Suprapubic skin (tissue), 4 donors: ENCODE measurements at places on chromosomes 3 and 15. TPM values are rescaled to one million over a fixed set of nuclear protein-coding genes. Genes with fewer than 3 reads are reported as not detected.

- H3K4me1 ChIP-seq = peaks cover 6% of the 10 kb centered on the region
- H3K36me3 ChIP-seq = peaks cover 47% of the 10 kb centered on the region
- H3K4me3 ChIP-seq = no peak overlapping the region
- no peak for DNase-seq
- no peaks in the 10 kb centered on the region for H3K27me3 ChIP-seq
Observed at GRCh38 chr3:57917601-57918000, 90.6 kb upstream of the FLNB start.

GRCh38 chr15:88849376-88850072, 45.8 kb downstream of the HAPLN3 start:
- DNase-seq = no peak
- no peak overlapping the region for H3K27ac ChIP-seq
- no peaks in the 10 kb centered on the region for H3K4me1 ChIP-seq
- no peaks in the 10 kb centered on the region for H3K36me3 ChIP-seq
- H3K4me3 ChIP-seq = no peak overlapping the region
- H3K27me3 ChIP-seq = peaks cover 21% of the 10 kb centered on the region

GRCh38 chr15:95304947-95305400, 1025.5 kb upstream of the NR2F2 start:
- no peaks in the 10 kb centered on the region for H3K27me3 ChIP-seq
- peak overlapping the region; percentile 82 for H3K27ac ChIP-seq
- no peak overlapping the region for H3K4me3 ChIP-seq
- no peak for DNase-seq

- H3K4me1 ChIP-seq = peaks cover 4% of the 10 kb centered on the region
- H3K4me3 ChIP-seq = no peak overlapping the region
- peaks cover 2% of the 10 kb centered on the region for H3K36me3 ChIP-seq
- DNase-seq = no peak
- no peak overlapping the region for H3K27ac ChIP-seq
Observed at GRCh38 chr3:48852151-48852550, 4.5 kb upstream of the PRKAR2A start.

GRCh38 chr3:79125313-79125984, 642.3 kb downstream of the ROBO1 start:
- H3K27me3 ChIP-seq = no peaks in the 10 kb centered on the region
- H3K4me1 ChIP-seq = no peaks in the 10 kb centered on the region
- no peak overlapping the region for H3K4me3 ChIP-seq
- no peaks in the 10 kb centered on the region for H3K36me3 ChIP-seq

DNA sequence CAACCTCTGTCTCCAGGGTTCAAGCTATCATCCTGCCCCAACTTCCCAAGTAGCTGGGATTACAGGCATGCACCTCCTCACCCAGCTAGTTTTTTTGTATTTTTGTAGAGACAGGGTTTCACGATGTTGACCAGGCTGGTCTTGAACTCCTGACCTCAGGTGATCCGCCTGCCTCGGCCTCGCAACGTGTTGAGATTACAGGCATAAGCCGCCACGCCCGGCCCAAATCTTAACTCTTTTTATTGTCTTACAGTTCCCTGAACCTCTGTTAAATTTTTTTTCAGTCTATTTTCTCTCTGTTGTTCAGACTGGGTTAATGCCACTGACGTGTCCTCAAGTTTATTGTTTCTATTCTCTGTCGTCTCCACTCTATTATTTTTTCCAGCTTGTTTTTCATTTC, 115.8 kb upstream of the UBE3A start:
- no peak for DNase-seq
- no peak overlapping the region for H3K4me3 ChIP-seq
- no peaks in the 10 kb centered on the region for H3K27me3 ChIP-seq
- no peaks in the 10 kb centered on the region for H3K36me3 ChIP-seq
- no peaks in the 10 kb centered on the region for H3K4me1 ChIP-seq
- no peak overlapping the region for H3K27ac ChIP-seq

The AHSG gene
- not detected for total RNA-seq

- no peaks in the 10 kb centered on the region for H3K27me3 ChIP-seq
- H3K27ac ChIP-seq = no peak overlapping the region
- H3K4me3 ChIP-seq = no peak overlapping the region
Observed at GRCh38 chr3:16860234-16860633, 24.5 kb upstream of the PLCL2 start.

DNA sequence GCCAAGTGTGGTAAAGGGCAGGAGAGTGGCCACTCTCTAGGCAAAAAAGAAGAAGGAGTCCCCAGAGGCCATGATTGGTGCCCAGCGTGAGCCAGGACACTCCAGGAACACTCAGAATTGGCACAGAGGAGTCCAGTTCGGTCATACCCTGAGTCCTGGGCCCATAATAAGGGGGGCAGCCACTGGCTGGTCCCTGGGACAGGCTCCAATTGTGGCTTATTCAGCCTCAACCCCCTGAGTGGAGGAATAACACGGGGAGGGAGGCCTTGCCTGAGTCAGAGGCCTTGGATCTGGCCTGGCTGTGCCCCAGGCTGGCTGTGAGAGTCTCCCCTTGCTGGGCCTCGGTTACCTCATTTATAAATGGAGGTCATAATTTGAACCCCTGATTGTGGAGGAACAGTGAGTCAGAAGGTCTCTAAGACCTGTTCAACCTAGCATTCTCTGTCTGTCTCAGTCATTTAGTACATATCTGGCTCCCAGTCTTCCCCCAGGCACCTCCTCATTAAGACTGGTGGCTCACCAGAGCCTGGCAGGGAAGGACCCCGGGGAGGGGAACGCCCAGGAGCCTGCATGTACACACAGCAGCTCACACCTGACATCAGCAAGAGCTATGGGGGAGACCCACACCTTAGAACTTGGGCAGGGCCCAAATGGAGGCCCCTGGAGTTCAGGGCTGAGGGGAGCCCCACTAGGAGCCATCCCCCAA, 95.9 kb upstream of the ATP2B2 start:
- H3K36me3 ChIP-seq = no peaks in the 10 kb centered on the region
- H3K27ac ChIP-seq = no peak overlapping the region
- peaks cover 8% of the 10 kb centered on the region for H3K27me3 ChIP-seq
- no peaks in the 10 kb centered on the region for H3K4me1 ChIP-seq

GRCh38 chr3:142902356-142902755, 13.5 kb upstream of the PCOLCE2 start:
- H3K4me3 ChIP-seq = no peak overlapping the region
- no peak for DNase-seq
- no peaks in the 10 kb centered on the region for H3K36me3 ChIP-seq
- no peak overlapping the region for H3K27ac ChIP-seq
- H3K27me3 ChIP-seq = no peaks in the 10 kb centered on the region

DNA sequence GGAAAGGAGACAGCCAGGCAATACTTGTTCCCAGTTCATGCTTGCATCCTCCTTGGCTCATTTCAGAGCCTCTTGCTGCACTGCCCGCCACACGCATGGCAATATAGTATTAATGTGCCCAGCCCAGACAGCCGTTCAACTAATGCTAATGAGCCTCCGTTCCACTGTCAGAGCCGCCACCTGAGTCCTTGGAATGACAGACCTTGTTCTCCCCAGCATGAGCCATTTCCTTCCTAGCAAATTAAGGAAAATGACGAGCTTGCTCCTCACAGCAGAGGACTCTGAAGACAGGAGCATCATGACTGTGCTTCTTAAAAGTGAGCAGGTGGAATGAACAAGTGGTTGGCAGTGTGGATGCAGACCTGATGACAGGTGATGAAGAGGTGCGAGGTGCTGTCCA, 10.8 kb upstream of the LRRC15 start:
- H3K27me3 ChIP-seq = peaks cover 23% of the 10 kb centered on the region
- H3K27ac ChIP-seq = no peak overlapping the region
- H3K4me1 ChIP-seq = peaks cover 4% of the 10 kb centered on the region
- H3K4me3 ChIP-seq = no peak overlapping the region

DNA sequence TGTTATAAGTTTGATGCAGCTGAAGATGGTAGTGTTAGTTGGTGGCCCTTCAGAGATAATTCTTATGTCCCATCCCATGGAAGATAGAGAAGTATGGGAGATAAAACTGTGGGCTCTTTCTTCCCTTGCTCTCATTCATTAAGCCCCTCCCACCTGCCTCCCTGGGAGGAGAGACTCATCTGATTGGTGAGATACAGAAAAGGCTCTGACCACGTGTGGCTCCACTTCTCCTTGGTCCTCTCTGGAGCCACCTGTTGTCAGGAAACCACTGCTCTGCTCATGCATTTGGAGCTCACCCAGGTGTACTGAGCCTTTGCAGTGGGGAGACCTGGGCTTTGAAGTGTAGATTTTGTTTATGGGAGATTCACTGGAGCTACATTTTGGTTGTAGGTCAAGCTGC, 293.2 kb upstream of the RASGRP1 start:
- no peak overlapping the region for H3K4me3 ChIP-seq
- no peak for DNase-seq

The CLDN11 gene
- total RNA-seq = 3.5 TPM

DNA sequence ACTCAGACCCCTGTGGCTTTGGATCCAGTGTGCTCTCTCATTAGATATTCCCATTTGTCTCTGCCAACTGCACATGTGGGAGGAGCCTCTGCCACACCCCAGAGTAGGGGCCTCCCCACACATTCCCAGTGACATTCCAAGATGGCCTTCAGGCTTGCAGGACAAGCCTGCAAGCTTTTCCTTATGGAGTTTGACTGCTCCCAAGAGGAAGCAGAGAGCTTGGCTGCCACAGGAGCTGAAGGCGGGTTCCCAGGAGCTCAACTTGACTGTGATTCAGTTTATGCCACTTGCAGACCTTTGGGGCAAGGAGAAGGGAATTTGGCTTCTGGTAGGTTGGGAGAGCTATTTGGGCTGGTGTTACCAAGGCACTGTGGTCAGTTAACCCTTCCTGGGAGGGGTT, 22.5 kb upstream of the EPHB1 start:
- H3K27me3 ChIP-seq = no peaks in the 10 kb centered on the region
- no peaks in the 10 kb centered on the region for H3K4me1 ChIP-seq
- no peak overlapping the region for H3K27ac ChIP-seq
- DNase-seq = no peak
- H3K36me3 ChIP-seq = no peaks in the 10 kb centered on the region
- no peak overlapping the region for H3K4me3 ChIP-seq

The ATP10A gene
- 5.0 TPM for total RNA-seq

The ELL3 gene
- total RNA-seq = 79.2 TPM

GRCh38 chr15:38503496-38503895, 49.6 kb downstream of the FAM98B start:
- H3K4me1 ChIP-seq = no peaks in the 10 kb centered on the region
- no peak overlapping the region for H3K4me3 ChIP-seq
- H3K36me3 ChIP-seq = no peaks in the 10 kb centered on the region
- DNase-seq = no peak

DNA sequence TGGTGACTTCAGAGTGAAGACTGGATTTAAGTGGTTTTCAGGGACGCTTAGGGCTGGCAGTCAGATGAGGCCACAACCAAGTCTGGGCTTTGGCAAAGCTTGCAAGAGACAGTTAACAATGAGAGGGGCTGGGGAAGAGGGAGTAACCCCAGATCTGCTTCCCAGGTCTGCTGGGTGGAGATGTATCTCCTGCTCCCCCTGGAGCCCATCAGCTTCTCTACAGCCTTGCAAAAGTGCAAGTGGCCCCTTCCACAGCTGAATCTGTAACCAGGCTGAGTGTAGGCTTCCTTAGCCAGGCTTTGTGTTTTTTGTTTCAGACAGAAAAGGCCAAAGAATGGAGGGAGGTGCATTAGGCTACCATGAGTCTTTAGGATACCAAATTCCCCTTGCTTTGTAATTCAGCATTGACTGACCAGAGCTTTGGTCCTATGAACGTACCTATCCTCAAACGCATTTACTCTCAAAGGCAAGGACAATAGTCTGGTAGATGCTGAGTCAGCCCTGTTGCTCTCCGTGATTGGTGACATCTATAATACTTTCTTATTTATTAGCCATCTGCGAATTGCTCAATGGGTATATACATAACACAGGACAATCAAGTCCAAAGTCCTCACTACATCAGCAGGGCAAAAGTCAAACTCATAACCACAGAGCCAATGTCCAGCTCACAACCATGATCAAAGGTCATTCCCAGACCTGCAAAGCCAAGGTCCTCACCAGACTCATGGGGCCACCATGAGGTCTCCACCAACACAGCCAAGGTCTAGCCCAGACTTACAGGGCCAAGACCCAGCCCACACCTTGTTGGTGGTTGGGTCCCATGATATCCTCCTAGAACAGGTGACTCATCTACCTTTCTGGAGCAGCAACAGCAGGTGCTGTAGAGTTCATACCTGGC, 17.1 kb downstream of the CCDC13 start:
- H3K4me3 ChIP-seq = no peak overlapping the region
- no peak overlapping the region for H3K27ac ChIP-seq
- peak; percentile 35 for DNase-seq
- no peaks in the 10 kb centered on the region for H3K4me1 ChIP-seq
- no peaks in the 10 kb centered on the region for H3K27me3 ChIP-seq

DNA sequence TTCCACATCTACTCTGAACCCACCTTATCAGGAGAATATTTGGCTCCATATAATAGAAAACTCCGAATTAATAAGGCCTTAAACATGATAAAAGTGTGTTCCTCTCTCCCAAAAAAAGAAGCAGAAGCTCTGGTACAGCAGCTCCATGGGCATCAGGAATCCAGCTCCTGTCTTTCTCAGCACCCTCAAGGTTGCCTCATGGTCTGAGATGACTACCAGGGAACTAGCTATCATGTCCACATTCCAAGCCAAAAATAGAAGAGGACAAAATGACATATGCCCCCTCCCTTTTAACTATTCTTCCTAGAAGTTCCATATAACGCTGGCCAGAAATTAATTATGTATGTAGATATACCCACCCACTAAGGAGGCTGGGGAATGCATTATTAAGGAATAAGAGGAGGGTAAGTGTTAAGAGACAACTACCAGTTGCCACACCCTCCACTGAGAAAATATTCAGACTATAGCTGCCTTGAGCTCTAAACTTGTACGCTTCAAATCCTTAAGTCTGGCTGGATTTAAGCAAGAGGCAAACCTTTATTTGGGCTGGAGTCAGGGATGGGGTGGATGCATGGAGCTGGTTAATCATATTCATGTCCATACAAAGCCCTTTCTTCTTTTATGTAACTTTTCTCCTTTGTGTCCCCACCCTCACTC, 35.8 kb upstream of the CTDSPL start:
- no peak overlapping the region for H3K27ac ChIP-seq
- H3K27me3 ChIP-seq = no peaks in the 10 kb centered on the region
- H3K4me3 ChIP-seq = no peak overlapping the region
- no peak for DNase-seq

GRCh38 chr3:187498211-187498724, 130.1 kb downstream of the RTP4 start:
- DNase-seq = no peak
- H3K36me3 ChIP-seq = no peaks in the 10 kb centered on the region
- no peak overlapping the region for H3K27ac ChIP-seq
- H3K4me3 ChIP-seq = no peak overlapping the region
- no peaks in the 10 kb centered on the region for H3K4me1 ChIP-seq

DNA sequence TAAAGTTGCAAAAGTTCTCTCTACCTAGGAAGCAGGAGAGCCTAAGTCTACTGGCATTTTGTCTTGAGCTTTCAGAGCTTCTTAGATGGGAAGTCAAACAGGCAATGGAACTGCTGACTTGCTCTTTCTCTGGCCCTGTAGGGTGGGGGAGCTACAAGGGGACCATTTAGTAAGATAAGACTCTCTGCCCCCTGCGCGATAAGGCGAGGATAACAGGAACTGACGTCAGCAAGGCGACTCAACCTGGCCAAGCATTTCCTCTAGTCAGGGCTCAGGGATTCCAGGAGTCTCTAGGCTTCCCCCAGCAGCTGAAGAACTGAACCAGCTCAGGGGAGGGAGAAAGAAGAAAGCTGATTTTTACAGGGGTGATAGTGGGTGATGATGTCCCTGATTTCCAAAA, 5.8 kb downstream of the RARB start:
- H3K27me3 ChIP-seq = no peaks in the 10 kb centered on the region
- H3K27ac ChIP-seq = no peak overlapping the region
- no peaks in the 10 kb centered on the region for H3K36me3 ChIP-seq
- H3K4me3 ChIP-seq = no peak overlapping the region

GRCh38 chr3:120693439-120694171, 11.6 kb upstream of the HGD start:
- DNase-seq = no peak
- H3K27ac ChIP-seq = no peak overlapping the region
- no peaks in the 10 kb centered on the region for H3K27me3 ChIP-seq
- no peak overlapping the region for H3K4me3 ChIP-seq
- peaks cover 20% of the 10 kb centered on the region for H3K36me3 ChIP-seq

The C3orf49 gene
- total RNA-seq = not detected
